Fibroblast of the aortic adventitia (primary cell): ENCODE measurements at places on chromosomes 3 and 15. TPM values are rescaled to one million over a fixed set of nuclear protein-coding genes. Genes with fewer than 3 reads are reported as not detected.

LRRC15 gene
- total RNA-seq: 0.25 and 10.0 TPM in 2 replicates

ALCAM gene
- 91.2 and 203 TPM in 2 replicates for total RNA-seq

SORD gene
- total RNA-seq: 9.8 and 13.2 TPM in 2 replicates

MCF2L2 gene
- 0.09 TPM in 1 of 2 replicates, not detected in the other for total RNA-seq

GRK7 gene
- not detected in 2 replicates for total RNA-seq

CFAP92 gene
- 0.49 TPM in 1 of 2 replicates, not detected in the other for total RNA-seq

CCRL2 gene
- total RNA-seq: 0.54 TPM in 1 of 2 replicates, not detected in the other

TGM4 gene
- total RNA-seq: not detected in 2 replicates

TGM5 gene
- total RNA-seq: not detected in 2 replicates

LMCD1 gene
- 22.4 and 30.3 TPM in 2 replicates for total RNA-seq

MUC20 gene
- total RNA-seq: 0.63 and 4.5 TPM in 2 replicates

LIPC gene
- 0.90 and 1.7 TPM in 2 replicates for total RNA-seq

RLBP1 gene
- total RNA-seq: not detected in 2 replicates

GOLGA8G gene
- not detected in 2 replicates for total RNA-seq

FRMD5 gene
- total RNA-seq: 9.9 and 16.3 TPM in 2 replicates

GPR171 gene
- total RNA-seq: not detected in 2 replicates

UACA gene
- total RNA-seq: 106 and 149 TPM in 2 replicates

ECE2 gene
- total RNA-seq: not detected in 2 replicates
